Foreskin fibroblast (primary cell): ENCODE measurements at places on chromosomes 3 and 15.

DNA sequence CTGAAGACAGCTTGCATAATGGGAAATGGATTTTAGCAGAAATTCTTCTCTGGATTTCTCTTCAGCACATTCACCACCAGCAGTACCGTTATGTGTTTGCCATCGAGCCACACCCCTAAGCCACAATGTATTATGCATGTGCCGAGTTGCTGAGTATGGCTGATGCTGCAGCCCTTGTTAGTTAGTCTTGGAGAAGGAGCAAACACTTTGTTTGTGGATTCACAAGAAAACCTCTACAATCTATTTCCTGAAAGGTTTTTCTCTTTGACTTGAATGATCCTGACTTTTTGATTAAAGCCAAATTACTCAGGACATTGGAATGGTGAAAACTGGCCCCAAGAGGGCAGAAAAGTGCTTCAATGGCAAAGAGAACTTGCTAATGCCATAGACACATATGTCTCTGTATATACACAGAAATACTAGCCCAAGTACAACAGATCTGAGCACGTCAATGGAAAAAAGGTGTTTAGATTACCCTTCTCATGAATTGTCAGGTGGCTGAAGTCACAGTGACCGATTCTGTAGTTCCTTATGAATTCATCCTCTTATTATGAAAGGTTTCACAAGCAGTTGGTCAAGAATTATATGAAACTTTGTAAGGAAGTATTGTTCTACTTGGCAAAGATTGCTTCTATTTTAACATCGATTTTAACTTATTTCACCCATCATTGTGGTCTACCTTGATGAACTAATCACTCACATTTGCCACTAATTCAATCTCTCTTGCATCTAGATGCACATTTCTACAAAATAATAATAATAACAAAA is 103.0 kb downstream of the P3H2 start:
- peak; percentile 88 for DNase-seq

GRCh38 chr3:15175605-15176004 is 30.4 kb upstream of the CAPN7 start:
- DNase-seq = no peak

- DNase-seq = peak; percentile 63
Observed at GRCh38 chr3:192916371-192917027, 1.2 kb downstream of the MB21D2 start.

GRCh38 chr3:138188013-138188730 is 1.1 kb downstream of the ARMC8 start:
- DNase-seq = peak; percentile 73

- DNase-seq = no peak
Observed at GRCh38 chr3:10926256-10926810, 66.2 kb upstream of the SLC6A1 start.

DNA sequence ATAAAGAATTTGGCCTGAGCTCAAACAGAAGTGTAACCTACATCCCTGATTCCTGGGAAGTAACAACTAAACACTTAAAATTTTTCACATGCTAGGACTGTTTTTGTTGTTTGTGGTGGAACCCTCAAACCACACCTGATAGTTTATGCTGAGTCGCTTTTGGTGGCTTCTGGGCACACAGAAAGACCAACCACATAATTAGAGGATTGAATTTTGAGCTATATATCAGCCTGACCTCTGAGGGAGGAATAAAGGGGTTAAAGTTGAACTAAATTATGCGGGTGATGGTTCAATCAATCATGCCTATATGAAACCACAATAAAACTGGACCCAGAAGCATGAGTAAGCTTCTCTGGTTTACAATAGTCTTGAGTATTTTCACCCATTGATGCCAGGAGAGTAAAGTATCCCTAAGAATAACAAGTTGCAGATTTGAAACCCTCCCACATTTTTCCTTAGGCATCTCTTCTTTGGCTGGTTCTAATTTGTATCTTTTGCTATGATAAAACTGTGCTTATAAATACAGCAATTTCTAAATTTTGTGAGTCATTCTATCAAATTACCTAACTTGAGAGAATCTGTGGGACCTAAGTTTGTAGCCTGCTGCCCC is 1304.5 kb upstream of the GBE1 start:
- no peak for DNase-seq

- no peak for DNase-seq
Observed at GRCh38 chr3:138472141-138472825, 37.9 kb downstream of the ESYT3 start.

DNA sequence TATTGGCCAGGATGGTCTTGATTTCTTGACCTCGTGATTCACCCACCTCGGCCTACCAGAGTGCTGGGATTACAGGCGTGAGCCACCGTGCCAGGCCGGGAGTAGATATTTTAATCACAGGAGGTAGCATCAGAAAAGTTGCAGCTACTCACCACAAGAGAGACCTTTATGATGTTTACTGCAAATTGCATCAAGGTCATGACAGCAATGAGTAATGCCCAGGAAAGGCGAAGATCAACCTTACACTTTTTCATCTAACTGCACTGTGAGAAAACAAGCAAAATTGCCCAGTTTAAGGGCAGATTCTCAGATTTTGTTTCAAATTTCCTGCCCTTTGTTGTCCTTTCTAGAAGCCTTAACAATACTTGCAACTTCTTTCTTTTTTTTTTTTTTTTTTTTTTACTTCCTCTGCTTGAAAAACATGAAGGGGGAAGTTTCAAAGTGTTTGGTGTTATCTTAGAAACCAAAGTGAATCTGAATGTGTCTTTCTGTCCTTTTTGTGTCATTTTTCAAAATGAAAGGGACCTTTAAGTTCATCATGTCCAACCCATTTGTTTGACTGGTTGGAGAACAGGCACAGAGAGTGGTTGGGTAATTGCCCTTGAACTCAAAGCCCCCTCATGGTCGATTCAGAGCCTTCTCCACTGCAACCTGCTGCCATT is 25.0 kb downstream of the TGFBR2 start:
- no peak for DNase-seq
